Stimulated activated CD8-positive, alpha-beta memory T cell treated with anti-CD3 and anti-CD28 coated beads, Interleukin-15, amount 100 ng/mL, for 24 hours (primary cell): ENCODE measurements at places on chromosomes 5 and 9.

- DNase-seq = no peak
Observed at GRCh38 chr9:84349671-84350070, 9.1 kb upstream of the SLC28A3 start.

GRCh38 chr5:6753851-6754250, 40.6 kb downstream of the TENT4A start:
- DNase-seq = no peak

DNA sequence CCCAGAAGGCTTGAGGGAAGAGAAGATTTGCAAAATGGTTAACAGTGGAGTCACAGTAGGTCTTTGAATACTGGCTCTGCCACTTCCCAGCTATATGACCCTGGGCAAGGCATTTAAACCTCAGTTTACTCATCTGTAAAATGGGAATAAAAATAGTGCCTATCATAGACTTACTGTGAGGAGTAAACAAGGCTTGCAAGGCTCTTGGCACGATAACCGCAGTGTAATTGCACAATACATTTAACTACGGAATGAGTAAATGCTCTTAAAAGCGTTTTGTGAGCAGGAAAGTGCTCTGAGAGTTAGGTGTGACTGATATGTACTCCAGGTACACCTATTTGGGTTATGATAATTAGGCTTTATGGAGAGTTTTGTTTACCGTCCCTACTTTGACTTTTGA, 8.4 kb downstream of the SLC36A3 start:
- DNase-seq = no peak

DNA sequence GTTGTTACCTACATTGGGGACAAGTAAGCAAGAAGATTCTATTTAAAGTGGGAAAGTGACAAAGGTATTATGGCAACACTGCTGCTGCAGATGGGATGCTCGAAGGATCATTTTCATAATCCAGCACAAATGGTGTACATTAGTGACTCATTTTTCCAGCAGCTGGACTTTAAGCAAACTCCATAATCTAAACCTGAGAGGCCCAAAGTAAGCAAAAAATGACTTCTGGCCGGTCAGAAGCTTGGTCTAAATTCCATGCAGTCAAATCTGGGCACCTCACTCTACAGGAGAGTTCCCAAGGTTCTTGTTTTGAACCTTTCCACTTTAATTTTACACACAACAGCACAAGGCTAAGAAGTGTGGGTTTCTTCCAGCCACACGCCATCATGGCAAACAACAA, 43.6 kb upstream of the TRAF1 start:
- DNase-seq = no peak
